Activated CD4-positive, CD25-positive, alpha-beta regulatory T cell (primary cell): ENCODE measurements at places on chromosomes 2 and 18.

DNA sequence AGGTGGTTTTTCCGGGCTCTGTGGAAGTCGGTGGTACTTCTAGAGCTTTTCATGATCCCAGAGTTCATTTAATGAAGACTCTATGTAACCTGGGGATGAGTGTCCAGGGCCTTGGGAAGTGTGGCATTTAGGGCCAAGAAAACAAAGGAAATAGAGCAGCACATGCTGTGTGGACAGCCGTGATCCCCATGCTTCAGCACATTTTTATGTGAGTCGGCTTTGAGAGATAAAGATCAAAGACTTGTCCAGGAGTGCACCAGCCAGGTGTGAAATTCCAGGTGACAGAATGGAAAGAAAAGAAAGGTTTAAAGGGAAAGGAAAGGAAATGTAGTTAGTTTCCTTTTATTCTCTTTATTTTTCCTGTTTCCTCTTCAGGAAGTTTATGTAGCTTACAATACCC is 258.0 kb upstream of the NRP2 start:
- no peak for DNase-seq

DNA sequence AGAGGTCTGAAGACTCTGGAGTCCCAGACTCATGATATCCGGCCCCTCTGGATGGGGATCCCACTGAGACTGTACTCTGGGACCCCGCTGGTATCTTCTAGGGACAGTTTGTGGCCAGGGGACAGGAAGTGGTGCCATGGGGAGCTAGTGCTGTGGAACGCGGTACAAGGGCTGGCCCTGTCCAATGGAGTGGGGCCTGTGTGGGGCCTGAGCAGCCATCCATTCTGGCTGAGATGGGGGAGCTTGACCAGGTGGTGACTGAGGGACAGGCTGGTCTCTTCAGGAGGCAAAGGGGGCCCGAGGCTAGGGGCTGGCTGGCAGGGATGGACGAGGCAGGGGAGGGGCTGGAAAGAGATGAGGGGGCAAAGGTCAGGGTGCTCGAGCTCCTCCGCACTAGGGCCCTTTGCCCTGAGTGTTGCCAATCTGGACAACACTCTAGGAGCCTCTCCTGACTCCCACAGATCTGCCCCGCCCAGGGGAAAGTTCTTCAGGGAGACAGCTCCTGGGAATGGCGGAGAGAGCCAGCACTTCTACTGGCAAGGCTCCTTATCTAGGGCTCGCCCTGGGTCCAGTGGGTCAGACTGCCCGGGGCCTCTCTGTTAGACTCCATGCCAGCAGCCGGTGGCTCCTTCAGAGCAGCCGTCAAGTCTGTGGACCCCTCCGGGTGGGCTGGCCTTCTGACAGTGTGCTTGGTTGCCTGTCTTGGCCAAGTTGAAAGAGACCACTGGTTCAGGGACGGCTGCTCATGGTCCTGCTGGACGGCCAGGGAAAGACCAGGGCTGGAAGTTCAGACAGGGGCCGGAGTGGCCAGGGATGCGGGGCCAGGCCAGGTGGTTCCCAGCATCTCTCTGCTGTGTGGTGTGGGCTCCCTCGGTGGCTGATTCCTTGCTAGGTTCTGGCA is 12.3 kb downstream of the MALL start:
- no peak for DNase-seq

DNA sequence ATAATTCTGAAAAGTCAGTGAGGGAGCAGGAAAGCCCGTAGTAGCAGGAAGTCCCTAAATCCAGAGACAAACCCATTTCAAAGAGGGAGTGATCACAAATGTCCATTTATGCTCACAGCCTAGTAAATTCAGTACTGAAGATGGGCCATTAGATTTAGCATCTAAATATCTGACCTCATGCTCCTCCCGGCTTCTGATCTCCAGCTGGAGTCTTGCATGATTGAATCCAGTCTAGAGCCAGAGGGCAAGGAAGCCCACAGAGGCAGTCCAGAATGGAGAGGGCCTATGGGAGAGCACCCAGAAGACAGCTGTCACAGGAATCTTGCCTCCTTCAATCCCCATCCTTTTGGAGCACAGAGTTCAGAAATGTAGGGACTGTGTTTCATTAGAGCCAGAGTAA is 16.0 kb upstream of the ST8SIA3 start:
- DNase-seq: no peak

DNA sequence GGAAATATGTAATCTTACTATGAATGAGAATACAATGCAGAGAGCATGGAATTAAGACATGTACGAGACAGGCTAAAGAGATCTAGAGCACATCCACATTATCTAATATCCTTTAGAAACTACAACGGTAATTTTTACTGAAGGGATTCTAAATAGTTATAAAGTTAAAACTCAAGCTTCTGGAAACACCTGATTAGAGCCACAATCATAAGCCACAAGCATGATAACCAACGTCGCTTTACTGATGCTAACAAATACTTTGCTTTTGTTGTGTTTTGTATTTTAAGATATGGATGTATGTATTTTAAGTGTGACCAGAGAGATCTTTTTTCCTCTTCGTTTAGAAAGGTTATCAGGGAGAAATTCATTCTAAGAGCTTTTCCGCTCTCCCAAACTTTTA is 44.0 kb upstream of the STK17B start:
- no peak for DNase-seq

- DNase-seq: no peak
Observed at GRCh38 chr18:37483221-37483971, 82.2 kb downstream of the CELF4 start.

DNA sequence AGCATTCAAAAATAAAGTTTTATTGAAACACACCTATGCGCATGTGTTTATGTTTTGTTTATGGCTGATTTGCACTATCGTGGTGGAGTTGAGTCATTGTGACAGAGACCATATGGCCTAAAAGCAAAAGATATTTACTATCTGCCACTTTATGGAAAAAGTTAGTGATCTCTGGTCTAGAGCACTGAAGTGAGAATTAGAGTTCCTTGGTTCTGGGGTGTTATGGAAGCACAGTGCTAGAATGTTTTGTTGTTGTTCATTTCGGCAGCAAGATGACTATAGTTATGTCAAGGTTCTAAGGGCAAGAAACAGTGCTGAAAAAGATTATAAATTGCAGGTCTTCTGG is 416.5 kb downstream of the SLC4A3 start:
- no peak for DNase-seq

- DNase-seq: peak; percentile 43
Observed at GRCh38 chr2:63861220-63861822, 19.6 kb downstream of the UGP2 start.

DNA sequence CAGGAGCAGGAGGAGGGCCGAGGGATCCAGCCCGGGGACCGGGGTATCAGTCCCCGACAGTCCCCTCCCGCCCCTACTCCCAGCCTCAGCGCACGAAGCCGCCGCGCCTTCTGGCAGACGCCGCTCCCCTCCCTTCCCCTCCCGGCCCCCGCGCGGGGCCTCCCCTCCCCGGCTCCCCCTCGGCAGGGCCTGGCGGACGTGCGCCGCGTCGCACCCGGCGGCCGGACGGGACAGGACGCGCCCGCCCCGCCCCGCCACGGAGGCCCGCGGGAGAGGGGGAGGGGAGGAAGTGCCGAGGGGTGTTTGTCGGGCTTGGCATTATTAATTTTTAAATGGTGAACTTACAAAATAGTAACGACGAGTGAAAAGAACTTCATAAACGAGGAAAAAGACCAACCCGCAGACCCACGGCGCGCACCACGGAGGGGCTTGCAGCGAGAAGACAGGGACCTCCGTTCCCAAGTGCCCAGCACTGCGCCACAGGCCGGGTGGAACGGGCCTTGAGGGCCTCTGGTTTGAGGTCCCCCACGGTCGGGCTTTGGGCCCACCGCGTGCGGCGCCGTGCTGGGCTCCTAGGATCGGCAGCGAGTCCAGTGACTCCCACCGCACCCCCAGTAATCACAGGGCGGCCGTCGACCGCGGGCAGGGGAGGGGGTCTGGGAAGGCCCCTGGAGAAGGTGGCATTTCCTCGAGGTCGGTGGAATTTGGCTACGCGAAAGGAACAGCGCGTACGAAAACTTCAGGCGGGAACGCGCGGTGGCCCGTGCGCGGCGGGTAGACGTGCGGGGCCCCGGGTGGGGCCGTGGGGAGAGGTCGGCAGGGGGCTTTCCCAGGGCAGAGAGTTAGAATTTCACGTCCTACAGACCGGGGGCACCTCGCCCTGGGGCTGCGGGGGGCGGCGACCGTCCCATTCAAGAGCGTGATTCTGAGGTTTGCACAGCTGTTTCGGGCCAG is 954 bp upstream of the CTDSP1 start:
- DNase-seq: peak; percentile 31

- no peak for DNase-seq
Observed at GRCh38 chr2:156110890-156111289, 221.6 kb downstream of the NR4A2 start.

GRCh38 chr2:231068525-231069222 is 12.0 kb downstream of the PSMD1 start:
- no peak for DNase-seq

GRCh38 chr2:15812187-15812780 is 128.1 kb upstream of the MYCN start:
- no peak for DNase-seq

GRCh38 chr2:137872577-137872976 is 91.7 kb upstream of the HNMT start:
- no peak for DNase-seq

DNA sequence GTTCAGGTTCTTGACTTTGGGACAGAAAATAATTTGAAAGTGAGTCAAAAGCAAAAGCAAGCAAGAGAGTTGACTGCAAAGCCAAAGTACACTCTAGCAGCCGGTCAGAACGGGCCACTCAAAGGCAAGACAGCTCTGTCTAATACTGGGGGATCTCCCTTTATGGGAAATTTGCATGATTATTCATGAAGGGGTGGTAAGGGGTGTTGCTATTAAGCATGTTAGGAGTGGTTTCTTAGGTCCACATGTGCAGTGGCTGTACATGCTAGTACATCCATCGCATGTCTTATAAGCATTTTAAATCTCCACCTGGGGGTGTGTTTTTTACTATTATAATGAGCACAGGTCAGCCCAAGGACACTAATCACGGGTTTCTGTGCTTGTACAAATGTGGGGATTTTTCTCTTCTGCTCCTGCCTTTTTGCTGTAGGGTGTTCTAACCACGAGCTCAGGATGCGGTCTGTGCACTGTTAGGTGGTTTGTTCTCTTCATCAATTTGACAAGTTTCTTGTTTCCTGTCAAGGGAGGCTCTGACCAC is 60.2 kb upstream of the SPP2 start:
- DNase-seq: peak; percentile 13

DNA sequence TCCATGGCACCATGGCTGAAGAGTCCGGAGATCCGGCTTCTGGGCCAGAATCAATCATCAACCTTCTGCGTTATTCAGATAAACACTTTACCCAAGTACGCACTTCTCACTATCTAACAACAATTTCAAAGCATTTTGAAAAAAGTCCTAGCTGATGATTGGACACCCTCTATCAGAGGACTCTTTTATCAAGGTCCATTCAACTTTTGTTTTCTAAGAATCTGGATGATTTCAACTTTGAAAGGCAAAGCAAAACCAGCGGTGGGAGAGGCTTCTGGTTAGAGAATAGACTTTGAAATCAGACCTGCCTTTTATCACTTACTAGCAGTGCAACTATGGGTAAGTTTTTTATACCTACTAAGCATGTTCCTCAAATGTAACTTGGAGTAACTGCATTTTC is 293.6 kb upstream of the TNP1 start:
- DNase-seq: no peak

- DNase-seq: no peak
Observed at GRCh38 chr18:62288665-62289008, 36.5 kb upstream of the TNFRSF11A start.

DNA sequence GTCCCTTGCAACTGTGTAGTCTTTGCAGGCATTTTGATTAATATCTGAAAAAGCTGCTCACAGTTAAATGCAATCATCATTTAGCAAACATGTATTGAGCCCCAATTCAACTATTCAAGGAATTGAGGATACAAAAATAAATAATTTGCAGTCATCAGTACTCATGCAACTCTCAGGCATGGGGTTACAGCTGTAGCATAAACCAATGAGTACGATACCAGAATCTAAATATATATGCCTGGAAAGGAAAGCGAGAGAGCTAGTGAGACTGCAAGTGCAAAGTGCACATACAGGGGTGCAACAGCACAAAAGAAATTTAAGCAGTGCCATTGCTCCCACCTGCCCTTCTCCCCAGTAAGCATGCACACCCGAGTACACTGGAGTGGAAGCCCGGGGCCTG is 216.4 kb downstream of the AFF3 start:
- no peak for DNase-seq

- DNase-seq: no peak
Observed at GRCh38 chr2:191109888-191110287, 40.9 kb downstream of the STAT4 start.

DNA sequence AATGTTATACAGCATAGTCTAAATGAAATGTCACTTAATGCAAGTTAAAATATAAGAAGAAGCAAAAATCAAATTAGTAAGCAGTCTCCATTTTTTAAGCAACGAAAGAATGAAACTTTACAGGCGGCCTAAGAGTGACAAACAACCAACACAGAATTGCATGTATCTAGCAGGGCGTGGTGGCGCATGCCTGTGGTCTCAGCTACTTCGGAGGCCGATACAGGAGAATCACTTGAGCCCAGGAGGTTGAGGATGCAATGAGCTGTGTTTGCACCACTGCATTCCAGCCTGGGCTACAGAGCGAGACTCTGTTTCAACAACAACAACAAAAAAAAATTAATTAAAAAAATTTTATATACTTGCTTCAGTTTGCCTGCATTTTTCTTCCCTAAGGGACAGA is 16.6 kb downstream of the RBMS1 start:
- DNase-seq: no peak

GRCh38 chr2:3434654-3435053 is 55.2 kb downstream of the TRAPPC12 start:
- no peak for DNase-seq

- DNase-seq: no peak
Observed at GRCh38 chr18:49650426-49650891, 88.6 kb downstream of the LIPG start.

GRCh38 chr18:9741793-9742523 is 33.9 kb downstream of the RAB31 start:
- DNase-seq: no peak

- DNase-seq: no peak
Observed at GRCh38 chr2:184047536-184047935, 550.8 kb upstream of the ZNF804A start.

DNA sequence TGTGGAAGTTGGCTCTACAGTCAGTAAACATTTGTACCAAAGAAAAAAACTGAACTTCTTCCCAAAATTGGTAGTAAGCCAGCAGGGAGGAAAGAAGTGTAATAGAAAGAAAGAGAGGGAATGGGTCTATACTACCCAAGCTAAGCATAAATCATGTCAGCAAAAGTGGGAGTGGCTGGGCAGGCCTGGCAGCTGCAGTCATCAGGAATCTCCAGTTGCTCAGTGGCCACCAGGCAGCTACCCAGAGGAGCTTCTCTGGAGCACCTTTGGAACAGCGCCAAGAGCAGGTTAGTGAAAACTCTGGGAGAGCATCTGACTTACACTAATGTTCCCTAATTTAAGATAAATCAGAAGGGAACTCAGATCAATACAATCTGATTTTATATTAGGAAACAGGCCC is 14.3 kb downstream of the FRZB start:
- no peak for DNase-seq

DNA sequence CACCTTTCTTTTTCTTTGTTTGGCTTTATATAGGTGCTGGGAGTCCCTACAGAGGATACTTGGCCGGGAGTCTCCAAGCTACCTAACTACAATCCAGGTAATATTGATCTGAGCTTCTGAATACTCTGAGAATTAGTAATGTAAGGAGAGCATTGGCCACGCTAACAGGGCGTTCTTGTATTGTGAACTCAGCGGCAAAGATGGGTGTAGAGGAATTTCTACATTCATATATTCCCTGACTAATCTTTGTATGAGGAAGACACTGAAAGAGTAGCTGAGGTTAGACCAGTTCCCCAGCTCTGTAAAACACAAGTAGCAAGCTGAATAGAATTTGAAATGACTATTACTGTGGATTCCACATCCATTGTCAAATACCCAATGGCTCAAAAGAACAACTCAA is 48.5 kb downstream of the CDK15 start:
- DNase-seq: no peak
